ENCODE measurements at places on chromosomes 7 and 10.
A peak's percentile ranks its signal among the peaks of the same experiment; 100 is the strongest.

DNA sequence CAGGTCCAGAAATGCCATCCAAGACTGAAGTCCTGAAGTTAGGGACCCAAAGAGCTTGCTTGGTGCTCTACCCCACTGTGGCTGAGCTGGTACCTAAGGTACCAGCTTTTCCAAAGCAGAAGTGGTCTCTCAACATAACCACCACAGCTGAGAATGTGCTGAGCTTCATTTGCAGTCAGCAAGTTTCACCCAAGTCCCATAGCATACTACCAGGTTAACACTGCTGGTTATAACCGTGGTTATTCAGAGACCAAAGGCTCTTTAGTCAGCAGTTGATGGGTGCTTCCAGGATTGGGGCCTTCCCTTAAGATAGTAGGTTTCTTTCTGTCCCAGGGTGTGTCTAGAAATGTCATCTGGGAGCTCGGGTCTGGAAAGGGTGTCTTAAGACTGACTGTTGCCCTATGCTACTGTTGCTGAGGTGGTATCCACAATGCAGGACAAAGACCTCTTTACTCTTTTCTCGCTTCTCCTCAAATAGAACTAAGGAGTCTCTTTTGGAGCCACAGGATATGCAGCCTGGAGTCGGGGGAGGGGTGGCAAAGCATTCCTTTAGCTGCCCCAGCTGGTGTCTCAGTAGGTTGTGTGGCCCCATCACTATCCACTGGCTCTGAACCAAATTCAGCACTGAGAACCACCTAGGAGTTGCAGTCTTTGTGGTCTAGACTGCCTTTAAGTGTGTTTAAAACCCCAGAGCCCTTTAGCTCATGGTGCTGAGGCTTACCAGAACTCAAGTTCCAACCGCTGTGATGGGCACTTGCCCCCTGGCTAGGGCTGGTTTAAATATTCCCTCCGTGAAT, 354.9 kb upstream of the SEMA3C start:
- DNase-seq, result no peak

GRCh38 chr7:52017802-52018679, 701.4 kb upstream of the COBL start:
- DNase-seq, result no peak

- DNase-seq, result no peak
These were observed 7.4 kb downstream of the VSTM4 start for GRCh38 chr10:49107887-49108267.

DNA sequence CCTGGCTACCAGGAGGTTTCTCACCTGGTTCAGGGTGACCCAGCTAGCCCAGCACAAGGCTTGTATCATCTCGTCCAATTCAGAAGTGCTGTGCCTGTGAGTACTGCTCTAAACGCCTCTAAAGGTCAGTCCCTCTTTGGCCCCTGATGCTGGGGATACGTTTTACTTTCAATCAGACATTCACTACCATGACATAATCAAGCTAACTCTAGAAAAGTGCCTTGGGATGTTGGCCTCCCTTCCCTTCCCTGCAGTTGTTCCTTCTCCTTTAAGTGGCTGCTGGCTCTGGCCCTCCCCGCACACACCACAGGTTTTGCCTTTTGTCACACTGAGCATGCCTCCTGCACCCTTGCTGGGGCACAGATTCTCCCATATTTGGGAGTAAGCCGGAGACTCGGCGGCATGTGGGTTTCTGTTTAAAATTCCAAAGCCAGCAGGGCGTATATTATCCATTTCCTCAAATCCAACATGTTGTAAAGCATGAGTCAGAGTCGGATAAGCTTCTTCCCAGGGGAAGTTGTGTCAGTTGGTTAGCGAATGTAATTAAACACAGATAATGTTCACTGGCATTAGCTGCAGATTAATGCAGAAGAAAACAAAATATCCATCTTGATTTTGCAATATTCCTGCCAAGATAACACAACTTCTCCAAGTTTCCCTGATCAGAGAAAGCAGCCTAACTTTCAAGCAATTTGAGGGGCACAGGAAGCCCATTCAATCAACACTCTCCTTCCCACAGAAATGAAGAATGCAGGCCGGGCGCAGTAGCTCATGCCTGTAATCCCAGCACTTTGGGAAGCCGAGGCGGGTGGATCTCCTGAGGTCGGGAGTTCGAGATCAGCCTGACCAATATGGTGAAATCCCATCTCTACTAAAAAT, 31.8 kb upstream of the VCL start:
- no peak for DNase-seq

DNA sequence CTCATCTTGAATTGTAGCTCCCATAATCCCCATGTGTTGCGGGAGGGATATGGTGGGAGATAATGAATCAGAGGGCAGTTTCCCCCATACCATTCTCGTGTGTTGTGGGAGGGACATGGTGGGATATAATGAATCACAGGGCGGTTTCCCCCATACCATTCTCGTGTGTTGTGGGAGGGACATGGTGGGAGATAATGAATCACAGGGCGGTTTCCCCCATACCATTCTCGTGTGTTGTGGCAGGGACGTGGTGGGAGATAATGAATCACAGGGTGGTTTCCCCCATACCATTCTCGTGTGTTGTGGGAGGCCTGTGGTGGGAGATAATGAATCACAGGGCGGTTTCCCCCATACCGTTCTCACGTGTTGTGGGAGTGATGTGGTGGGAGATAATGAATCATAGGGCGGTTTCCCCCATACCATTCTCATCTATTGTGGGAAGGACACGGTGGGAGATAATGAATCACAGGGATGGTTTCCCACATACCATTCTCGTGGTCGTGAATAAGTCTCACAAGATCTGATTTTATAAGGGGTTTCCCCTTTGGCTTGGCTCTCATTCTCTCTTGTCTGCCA, 271.0 kb downstream of the MAD1L1 start:
- no peak for DNase-seq

DNA sequence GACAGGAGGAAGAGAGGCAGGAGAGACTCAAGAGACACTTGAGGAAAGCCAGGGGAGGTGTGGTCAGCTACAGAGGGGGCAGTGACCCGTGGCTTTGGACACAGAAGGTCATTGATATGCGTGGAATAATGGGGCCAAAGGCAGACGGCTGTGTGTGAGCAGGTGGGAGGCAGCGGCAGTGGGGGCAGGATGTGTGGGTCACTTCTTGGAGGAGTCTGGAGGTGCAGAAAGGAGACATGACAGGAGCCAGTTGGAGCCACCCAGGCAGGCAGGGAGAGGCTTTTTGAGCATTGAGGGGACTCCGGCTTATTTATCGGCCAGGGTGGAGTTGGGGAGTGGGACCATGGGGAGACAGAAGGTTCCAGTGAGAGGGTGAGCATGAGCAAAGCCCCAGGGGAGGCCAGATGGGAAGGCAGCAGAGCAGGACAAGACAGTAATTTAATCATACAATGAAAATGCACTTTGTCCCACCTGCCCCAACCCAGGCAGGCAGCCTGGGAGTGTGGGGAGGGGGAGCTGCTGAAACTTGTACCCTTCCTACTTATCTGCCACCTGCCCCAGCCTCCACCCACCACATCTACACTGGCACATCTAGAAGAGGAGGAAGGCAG, 5.0 kb downstream of the LDB3 start:
- no peak for DNase-seq

DNA sequence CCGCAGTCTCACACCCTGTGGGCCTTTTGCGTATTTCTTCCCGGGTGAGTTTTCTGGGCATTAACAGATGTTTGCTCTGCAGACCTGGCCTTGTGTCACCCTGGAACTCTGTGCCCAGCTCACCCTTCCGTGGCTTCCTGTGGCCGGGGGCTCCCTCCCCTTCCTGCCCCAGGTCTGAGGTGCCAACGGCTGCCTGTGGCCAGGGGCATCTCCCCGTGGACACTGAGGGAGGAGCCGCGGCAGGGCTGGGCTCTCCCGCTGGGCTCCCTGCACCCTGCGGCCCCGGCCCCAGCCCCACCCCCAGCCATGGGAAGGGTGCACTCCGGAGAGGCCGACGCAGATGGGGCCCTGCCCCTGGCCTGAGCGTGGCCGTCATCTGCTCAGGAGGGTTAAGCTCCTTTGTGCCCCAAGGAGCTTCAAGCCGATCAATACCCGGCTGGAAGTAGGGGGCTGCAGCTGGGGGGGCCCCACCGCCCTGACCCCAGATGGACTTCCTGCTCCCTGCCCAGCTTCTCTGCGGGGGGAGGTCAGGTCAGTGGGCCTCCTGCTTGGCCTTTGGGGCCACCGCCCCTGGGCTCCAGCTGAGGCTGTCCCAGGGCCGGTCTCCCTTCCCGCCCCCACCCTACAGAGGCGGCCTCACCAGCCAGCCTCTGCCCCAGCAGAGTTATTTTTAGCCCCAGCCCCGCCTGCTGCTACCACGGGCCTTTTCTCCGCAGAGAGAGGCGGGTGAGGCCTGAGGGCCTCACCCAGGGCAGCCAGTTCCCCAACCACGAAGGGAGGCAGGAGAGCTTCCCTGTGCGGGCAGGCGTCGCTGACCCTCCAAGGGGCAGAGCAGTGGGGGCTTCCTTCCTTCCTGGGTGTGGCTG, 24.2 kb downstream of the PWWP2B start:
- DNase-seq, result peak; percentile 67

DNA sequence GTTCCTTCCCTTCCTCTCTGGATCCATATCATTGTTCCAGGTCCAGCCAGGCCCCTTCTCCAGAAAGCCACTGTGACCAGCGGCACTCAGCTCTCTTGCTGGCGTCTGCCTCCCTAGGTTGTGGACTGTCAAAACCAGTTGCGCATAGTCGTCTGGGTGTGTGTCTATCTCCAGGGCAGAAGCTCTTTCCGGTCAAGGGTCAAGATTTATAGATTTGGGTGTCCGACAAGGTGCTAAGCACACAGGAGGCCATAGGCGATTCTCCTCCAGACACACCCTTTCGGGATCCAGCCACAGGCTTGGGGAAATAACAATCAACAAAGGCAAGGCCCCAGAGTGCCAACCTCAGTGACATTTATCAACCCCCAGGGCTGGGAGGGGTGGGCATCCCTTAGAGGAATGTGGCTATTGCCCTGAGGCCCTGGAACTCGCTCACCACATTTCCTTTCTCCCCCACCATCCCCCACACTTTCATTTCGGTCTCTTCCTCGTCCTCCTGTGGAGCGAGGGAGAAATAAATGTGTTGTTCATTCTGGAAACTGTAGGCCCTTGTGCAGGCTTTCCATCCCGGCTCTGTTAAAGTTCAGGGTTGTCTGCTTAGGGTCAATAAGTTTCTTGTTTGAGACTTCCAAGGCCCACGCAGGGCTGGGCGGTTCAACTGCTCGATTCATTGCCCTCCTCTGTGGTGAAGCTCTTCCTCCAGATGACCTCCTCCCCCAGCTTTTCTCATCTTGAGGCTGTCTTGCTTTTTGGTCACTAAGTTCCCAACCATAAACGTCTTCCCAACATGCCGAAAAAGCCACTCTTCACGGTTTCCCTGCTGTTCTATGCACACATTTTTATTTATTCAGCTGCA, 57.9 kb downstream of the AFAP1L2 start:
- DNase-seq, result no peak

GRCh38 chr10:131810036-131810804, 90.6 kb upstream of the PPP2R2D start:
- no peak for DNase-seq

DNA sequence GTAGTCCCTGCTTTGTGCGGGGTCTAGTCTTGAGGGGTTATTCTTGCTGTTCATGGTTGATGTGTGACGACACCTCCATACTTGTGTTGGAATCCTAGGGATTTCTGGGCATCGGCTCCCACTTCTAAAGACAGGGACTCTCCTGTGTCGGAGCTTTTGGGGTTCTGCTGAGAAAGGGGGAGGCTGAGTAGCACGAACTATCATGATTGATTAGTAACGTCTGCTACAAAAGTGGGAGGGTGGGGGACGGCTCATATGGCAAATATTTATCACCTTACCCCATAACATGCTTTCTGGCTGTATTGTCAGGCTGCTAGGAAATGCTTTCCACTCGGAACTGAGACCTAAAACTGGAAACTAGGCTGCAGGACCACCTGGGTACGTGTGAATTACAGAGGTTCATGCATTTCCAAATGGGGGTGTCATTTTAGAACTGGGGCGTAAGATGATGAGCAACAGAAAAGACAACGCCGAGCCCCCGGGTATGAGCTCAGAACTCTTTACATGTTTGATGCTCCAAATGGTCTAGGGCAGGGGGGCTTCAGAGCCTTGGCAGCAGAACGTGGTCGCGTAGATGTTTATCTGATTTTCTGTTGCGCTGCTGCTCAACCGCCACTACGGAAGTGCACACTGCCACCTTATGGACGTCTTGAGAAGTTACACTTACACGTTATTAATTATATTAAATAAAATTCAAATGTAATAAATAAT, 15.1 kb upstream of the NME8 start:
- DNase-seq, result peak; percentile 50

DNA sequence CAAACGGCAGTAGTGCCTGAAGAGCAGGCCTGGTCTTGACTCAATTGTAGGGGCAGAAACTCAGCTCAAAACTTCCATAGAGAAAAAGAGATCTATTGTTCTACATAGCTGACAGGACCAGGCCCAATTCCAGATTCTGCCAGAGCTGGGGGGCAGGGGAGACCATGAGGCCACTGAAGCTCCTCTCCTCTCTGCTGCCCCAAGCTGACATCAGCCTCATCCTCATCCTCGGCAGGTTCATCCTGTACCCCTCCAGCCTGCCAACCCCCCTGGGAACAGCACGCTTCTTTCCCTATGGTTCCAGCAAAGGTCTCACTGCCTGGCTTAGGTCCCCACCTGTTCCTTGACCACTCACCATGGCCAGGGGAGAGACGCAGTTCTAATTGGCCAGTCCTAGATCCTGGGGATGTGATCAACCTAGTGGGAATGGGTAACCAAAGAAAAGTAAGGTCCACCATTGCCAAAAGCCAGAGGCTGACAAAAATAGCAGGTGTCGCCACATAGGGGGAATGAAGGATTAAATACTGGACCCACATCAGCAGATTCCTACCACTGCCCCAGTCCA, 42.9 kb downstream of the CCDC3 start:
- no peak for DNase-seq

GRCh38 chr10:99497343-99498025, 35.3 kb upstream of the NKX2-3 start:
- no peak for DNase-seq

DNA sequence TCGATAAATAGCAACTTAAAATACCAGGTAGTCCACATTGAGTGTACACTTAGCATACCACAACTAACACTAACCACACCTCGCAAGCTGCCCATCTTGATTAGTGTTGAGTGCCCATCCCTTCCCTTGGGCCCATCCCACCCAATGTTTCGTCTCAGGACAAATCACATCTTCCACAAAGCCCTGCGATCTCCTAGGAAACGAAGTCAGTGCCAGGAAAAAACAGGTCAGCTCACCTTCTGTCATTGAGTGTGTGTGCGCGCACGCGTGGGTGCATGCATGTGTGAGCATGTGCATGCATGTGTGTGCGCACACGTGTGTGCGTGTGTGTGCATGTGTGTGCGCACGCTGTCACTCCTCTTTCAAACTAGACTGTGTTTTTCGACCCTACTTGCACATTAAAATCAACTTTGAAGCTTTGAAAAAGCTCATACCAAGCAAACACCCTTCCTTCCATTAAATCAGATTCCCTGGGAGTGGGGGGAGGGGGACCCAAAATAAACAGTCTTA, 48.8 kb upstream of the OPALIN start:
- DNase-seq, result no peak

- DNase-seq, result no peak
These were observed 25.2 kb downstream of the STMP1 start for GRCh38 chr7:135687466-135687865.

- no peak for DNase-seq
These were observed 39.4 kb downstream of the PFKFB3 start for GRCh38 chr10:6242089-6242488.

DNA sequence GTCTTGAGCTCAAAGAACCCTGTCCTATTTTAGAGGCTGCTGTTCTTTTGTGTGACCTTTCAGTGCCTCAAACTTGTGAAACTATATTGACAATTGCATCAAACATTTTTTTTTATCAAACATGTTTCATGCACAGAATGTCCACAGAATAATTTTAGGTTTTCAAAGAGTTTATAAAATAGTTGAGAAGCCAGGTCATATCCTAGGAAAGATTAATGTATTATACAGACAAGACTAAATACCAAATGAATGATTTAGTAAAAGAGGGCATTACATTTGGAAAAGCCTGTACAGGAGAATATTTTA, 67.0 kb downstream of the CDK6 start:
- DNase-seq, result no peak
